ENCODE measurements at places on chromosomes 7 and 10. TPM values are rescaled to one million over a fixed set of nuclear protein-coding genes. Genes with fewer than 3 reads are reported as not detected.

Gene TRPV5
- not detected for total RNA-seq

GRCh38 chr10:73843261-73843660 is 31.1 kb downstream of the CAMK2G start:
- H3K36me3 ChIP-seq: peaks cover 53% of the 10 kb centered on the region
- no peak overlapping the region for H3K4me3 ChIP-seq
- H3K27me3 ChIP-seq: no peaks in the 10 kb centered on the region

DNA sequence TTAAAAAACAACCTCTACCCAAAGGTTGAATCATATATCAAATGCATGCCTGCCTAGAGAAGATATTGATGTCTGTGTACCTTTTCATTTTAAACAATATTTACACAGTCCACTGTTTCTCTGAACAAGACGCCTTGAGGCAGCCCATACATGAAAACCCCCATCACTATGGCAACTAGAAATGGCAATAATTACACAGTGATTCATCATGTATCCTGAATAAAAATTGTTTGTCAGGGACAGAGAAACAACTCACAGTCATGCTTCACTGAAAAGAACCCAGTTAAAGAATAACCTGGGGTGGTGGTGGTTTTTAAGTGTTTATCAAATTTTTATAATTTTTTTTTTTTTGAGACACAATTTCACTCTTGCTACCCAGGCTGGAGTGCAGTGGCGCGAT is 19.7 kb downstream of the DNAJC12 start:
- H3K27ac ChIP-seq: peak overlapping the region; percentile 75
- no peaks in the 10 kb centered on the region for H3K36me3 ChIP-seq
- H3K4me3 ChIP-seq: no peak overlapping the region
- peak; percentile 65 for DNase-seq

Gene UNCX
- total RNA-seq: not detected

Measured in Calu3 (cell line).